GM04503 (cell line): ENCODE measurements at places on chromosomes 12 and 14.

DNA sequence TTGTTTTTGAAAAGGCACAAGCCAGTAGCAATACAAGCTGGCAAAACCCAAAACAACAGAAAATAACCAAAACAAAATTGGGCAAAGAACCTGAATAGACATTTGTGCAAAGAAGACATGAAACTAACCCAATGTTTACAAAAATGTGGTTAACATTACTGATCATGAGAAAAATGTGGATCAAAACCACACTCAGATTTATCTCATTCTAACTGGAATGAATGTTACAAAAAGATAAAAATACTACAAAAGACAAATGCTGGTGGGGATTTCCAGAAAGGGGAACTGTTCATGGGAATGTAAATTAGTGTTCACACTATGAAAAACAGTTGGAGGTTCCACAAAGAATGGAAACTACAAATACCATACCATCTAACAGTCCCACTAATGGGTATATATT is 26.6 kb downstream of the ASCL4 start:
- peak; percentile 34 for DNase-seq

- no peak for DNase-seq
Observed at GRCh38 chr14:79781882-79782281, 429.4 kb downstream of the DIO2 start.

- DNase-seq: no peak
Observed at GRCh38 chr12:62543324-62543723, 76.7 kb downstream of the MON2 start.

DNA sequence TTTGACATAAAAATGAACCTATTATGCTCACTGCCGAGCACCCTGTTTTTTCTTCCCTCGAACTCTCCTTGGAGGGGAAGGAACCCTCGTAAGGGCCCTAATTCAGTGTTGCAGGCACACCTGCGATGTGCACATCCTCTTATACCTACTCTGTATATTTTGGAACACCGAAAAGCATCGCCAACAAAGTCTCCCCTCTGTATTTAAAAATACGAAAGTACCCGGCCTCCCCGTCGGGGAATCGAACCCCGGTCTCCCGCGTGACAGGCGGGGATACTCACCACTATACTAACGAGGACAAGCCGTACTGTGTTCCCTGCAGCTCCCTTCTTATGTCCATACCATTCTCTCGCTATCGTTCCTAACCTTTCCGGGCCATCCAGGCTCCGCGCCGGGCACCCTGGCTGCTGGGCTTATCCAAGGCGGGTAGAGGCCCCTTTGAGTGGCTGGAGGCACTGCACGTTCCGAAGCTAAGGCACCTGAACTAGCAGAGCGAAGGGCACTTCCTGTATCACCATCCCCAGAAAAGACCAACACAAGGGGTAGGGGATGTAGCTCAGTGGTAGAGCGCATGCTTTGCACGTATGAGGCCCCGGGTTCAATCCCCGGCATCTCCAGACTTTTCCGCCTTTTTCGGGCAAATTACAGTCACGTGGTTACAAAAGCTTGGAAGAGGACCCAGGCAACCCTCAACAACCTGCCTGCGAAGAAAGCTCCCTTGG is 25.1 kb upstream of the UBC start:
- DNase-seq: peak; percentile 87

- no peak for DNase-seq
Observed at GRCh38 chr12:8687846-8688601, 9.8 kb upstream of the RIMKLB start.

- no peak for DNase-seq
Observed at GRCh38 chr12:29591140-29592020, 93.9 kb upstream of the OVCH1 start.

GRCh38 chr14:99749142-99749541 is 44.1 kb upstream of the EML1 start:
- DNase-seq: no peak

DNA sequence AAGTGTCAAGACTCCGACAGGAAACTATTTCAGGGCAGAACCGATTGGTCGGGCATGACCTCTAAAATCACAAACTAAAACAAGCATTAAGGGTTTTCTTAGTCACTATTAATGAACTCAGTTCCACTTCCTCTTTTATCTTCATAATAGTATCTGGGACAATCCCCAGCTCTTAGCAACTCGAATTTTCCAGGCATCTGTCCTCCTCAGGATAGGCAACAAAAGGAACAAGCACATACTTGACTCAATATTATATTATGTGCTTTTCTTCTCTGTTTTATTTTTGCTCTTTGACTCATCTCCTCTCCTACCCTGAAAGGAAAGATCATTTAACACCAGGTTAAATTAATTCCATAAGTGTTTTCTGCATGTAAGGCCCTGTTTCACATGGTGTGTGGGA is 638.3 kb upstream of the TBX3 start:
- no peak for DNase-seq

- DNase-seq: no peak
Observed at GRCh38 chr12:72313806-72314205, 41.6 kb downstream of the TRHDE start.

DNA sequence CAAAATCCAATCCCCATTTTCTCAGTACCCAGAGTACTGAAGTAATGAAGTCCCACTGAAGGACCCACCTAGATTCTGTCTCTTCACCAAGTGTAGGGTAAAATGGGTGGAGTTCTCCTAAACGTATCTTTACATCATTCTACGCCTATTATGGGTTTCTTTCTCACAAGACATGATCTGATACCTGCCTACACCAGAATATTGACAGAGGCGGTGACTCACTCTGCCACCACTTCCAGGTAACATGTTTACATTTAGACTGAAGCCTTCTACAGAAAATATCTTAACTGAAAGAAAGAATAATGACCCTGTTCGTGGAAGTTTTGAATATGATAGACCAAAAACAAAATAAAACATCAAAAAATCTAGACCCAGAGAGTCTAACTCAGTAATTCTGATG is 89.8 kb downstream of the BTG1 start:
- no peak for DNase-seq

GRCh38 chr12:120640861-120641833 is 721 bp downstream of the CABP1 start:
- DNase-seq: no peak

DNA sequence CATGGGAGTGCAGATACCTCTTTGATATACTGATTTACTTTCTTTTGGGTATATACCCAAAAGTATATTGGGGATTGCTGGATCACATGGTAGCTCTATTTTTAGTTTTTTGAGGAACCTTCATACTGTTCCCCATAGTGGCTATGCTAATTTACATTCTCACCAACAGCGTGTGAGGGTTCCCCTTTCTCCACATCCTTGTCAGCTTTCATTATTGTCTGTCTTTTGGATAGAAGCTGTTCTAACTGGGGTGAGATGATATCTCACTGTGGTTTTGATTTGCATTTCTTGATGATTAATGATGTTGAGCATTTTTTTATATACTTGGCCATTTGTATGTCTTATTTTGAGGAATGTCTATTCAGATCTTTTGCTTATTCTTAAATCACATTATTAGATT is 44.1 kb upstream of the JDP2 start:
- no peak for DNase-seq

DNA sequence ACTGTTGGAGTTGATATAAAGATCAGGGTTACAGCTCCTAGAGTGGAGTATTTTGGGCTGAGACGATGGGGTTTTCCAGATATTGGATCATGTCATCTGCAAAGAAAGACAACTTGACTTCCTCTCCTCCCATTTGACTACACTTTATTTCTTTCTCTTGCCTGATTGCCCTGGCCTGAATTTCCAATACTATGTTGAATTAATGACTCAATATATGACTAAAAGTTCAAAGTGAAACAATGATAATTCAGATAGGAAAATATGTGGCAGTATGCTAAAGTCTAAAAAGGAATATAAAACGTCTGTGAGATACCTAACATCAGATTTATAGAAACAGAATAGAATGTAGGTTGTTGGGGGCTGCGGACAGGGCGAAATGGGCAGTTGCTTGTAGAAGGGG is 72.2 kb downstream of the BHLHE41 start:
- DNase-seq: no peak

GRCh38 chr12:69563166-69563762 is 22.0 kb upstream of the CCT2 start:
- no peak for DNase-seq

- peak; percentile 64 for DNase-seq
Observed at GRCh38 chr12:19547271-19547671, 108.0 kb downstream of the AEBP2 start.

DNA sequence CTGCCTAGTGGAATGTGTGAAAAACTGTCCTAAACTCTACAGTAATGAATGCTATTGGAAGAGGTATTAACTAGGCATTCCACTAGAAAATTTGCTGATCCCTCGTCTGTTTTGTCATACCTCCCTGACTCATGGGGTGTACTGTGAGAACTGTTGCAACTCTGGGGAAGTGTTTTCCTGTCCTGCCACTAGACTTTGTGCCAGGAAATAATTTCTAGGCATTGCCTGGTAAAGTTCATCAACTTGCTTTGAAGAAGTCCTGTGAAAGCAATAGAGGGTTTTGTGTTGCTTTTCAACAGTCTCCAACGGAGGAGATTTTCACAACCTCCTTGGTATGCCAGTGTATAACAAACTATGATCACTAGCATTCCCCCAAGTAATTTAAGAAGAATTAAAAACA is 139.9 kb downstream of the AKAP6 start:
- peak; percentile 85 for DNase-seq

DNA sequence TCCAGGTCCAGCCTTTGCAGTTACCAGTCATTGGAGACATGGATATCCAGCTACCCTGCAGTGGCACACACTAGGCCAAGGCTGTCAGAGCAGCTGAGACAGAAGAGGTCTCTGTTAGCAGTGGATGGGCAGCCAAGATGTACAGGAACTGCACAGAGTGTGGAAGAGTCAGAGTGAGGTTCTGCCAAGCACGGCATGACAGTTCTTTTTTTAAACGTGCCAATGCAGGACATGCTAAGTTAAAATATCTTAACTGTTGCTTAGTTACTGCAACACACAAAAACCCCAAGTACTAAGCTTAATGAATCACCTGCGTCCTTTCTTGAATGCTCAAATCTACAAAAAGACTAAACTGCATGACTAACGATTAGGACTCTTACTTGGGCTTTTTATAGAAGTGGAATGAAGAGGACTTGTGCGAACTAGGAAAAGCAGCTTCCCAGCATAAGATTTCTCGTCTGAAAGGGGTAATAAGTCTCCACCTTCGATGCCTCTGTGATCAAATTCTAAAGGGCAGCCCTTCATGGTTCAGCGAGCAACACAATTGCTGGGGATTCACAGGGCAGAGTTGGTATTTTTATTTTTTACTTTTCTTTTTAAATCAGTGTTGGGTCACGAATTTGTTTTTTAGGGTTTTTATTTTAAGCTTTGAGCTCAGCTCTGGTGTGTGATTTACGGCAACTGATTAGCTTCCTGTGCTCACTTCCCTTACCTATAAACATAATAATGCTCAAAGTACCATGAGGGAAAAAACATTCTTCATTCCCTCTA is 20.6 kb downstream of the MAPK1IP1L start:
- peak; percentile 95 for DNase-seq

DNA sequence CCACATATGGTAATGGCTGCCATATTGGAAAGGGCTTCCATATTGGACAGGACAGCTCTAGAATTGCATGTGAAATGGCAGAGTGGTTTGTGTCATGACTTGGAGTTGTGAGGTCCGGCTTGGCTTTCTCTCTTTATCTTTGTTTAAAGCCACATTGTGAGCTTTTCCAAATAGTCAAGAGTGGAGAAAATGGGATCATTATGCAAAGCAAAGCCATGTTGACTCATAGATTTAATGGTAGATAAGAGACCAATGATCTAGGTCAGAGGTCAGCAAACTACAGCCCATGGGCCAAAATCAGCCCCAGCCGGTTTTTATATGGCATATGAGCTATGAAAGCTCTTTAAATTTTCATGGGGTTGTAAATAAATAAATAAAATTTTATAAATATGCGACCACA is 449.1 kb downstream of the BCL11B start:
- no peak for DNase-seq

GRCh38 chr12:101414533-101415119 is 7.1 kb upstream of the ARL1 start:
- DNase-seq: peak; percentile 24

DNA sequence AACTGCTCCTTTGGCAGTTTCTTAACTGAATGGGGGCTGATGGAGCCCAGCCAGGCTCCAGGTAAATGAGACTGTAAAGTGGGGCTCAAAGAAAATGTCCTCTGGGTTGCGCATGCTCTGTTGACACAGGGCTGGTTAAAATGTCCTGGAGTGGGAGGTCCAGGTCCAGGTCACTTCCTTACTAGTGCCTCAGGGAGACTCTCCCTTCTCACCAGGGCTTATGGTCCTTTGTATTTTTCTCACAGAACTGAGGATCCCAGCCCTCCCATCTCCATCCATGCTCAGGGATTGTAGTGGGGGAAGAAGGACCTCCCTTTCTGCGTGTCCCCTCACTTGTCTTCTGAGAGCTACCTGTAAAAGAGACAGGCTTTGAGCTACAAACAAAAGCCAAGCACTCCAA is 77.5 kb downstream of the SSPN start:
- no peak for DNase-seq

DNA sequence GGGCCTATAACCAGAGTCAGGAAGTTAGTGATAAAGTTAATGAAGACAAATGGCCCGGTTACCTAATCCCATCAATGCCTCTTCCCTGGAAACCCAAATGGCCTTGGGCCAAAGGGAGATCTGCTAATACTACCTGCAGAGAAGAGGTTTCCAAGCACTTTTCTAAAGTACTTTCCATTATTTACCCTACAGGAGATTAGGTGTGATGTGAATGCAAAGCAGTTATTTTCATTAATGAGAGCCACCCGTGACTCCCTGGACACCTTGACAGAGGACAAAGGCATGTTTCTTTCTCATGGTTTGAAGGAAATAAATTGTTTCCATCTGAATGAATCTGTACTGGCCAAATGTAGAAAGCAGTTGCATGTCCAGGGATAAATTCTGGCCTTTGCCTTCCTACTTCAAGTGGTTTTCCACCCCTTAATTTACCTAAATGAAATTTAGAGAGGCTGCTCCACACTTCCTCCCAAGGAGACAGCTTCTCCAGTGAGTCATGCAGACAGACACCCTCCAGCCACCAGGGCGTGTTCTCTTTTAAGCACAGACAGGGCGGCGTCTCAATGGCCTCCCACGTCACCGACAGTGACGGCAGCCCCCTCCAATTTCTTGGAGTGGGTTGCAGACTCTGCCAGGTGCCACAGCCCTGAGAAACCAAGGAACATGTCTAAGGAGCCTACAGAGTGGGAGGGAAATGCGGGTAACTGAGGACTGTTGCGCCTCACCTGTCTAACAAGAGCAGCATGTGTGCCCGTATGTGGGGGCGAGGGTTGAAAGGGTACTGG is 43.9 kb upstream of the GNPNAT1 start:
- no peak for DNase-seq

- no peak for DNase-seq
Observed at GRCh38 chr12:123102781-123103503, 47.9 kb downstream of the PITPNM2 start.
